Stimulated activated naive CD8-positive, alpha-beta T cell treated with anti-CD3 and anti-CD28 coated beads, Interleukin-15, amount 100 ng/mL, for 72 hours (primary cell): ENCODE measurements at places on chromosomes 1 and 21.

- peak; percentile 91 for DNase-seq
Observed at GRCh38 chr1:160837558-160838205, 25.0 kb downstream of the CD244 start.

DNA sequence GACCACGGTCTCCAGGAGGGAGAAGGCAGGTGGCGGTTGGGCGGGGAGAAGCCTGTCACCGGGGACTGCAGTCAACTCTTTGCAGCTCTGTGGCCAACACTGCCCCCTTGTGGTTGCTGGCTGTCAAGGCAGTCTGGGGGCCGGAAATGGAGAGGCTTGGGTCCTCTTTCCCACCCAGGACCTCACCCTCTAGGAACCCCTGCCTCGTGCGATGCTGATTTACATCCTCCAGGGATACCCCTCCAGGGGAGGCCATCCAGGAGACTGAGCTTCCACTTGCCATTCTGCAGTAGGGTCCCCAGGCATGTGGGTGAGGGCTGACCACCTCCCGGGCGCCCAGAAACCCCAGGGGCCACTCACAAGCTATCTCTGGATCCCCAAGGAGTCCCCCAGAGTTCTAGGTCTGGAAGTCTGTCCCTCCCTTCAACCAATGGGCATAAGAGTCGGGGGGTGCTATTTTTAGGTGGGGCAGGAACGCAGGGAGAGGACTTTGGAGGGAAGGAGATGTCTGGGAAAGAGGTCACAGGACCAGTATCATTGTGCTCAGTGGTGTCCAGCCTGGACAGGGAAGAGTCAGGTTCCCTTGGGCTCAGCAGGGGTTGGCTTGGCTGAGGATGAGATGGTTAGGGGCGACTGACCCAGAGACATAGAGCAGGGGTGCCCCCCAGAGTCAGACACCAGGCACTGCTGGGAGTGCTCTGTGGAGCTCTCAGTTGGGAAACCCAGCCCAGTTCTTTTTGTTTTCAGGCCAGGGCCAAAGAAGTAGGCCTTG lies 7.1 kb upstream of the GPR61 start:
- DNase-seq: peak; percentile 92

DNA sequence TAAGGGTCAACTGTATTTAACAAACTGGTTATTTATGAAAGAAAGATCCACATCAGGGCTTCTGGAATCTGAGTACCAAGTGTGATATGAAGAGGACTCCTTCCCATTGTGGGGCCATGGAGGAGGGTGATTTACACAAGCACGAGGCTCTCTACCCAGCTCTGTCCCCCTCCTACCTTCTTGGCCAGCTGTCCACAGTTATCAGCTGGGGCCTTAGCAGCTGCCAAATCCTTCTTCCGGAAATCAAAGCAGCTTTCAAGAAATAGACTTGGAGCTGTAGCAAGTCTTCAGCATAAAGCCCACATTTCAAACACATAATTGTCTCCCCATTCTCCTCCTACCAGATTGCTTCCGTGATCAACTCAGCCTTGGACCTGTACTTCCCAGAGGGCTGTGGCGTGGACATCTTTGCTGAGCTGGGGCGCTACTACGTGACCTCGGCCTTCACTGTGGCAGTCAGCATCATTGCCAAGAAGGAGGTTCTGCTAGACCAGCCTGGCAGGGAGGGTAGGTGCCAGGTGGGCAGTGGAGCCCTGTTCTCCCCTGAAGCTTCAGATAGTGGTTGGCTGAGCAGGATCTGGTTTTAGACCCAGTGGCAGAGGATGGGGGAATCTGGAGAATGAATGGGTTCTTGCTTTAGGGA lies 15.5 kb downstream of the AZIN2 start:
- no peak for DNase-seq

DNA sequence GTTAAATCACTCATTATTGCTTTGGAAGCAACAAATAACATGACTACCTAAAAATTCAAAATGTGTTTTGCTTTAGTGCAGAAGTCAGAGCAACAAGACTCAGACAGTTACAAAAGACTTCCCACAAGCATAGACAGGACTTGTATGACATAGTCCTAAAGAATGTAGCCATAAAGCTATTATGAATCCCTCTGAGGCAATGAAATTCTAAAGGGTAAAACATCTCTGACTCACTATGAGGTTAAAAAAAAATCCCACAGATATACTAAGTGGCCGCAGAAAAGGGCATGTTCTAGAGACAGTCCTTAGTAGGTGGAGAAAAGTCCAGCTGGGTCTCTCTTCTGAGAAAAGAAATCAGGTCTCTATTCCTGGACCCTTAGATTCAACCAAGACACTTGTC lies 4.9 kb downstream of the PRKAB2 start:
- no peak for DNase-seq

- DNase-seq: no peak
Observed at GRCh38 chr1:40884055-40884795, 22.1 kb upstream of the CITED4 start.

DNA sequence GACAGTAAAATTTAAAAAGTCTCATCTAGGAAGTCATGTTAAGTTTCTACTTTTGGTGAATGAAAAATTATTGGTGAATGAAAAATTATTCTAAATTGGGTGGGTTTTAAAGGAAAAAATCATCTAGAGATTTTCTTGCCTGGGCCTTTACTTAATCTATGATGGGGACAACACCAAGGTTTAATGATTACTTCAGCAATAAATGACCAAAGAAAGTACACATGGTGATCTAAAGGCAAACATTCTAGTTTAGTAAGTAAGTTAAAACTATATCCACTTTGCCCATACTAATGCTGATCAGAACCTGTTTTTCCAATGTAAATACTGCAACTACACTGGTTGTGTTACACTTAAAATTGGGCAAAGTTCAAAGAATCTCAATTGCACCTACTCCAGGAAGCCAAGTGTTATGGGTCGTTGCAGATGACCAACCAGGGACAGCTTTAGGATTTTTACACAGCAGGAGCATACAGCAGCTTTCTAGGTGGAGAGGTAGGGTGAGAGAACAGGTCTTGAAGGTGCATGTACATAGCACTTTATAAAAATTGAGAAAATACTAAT lies 14.6 kb upstream of the RPL5 start:
- no peak for DNase-seq

DNA sequence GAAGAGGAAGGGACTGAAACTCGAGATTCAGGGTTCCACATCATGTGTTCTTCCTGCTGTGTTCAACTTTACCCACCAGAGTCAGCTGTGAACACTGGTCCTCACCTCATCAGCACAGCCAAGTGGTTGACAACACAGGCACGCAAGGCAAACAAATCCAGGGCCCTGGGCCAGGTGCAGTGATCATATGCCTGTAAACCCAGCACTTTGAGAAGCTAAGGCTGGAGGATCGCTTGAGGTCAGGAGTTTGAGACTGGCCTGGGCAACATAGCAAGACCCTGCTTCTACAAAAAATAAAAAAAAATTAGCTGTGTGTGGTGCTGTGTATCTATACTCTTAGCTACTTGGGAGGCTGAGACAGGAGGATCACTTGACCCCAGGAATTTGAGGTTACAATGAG lies 8.4 kb upstream of the XKR8 start:
- no peak for DNase-seq

- peak; percentile 50 for DNase-seq
Observed at GRCh38 chr1:178942285-178943198, 71.7 kb upstream of the ANGPTL1 start.

GRCh38 chr1:185017338-185017737 lies 28.0 kb upstream of the RNF2 start:
- no peak for DNase-seq
